Renal cortex interstitium (tissue), 15 donors: ENCODE measurements at places on chromosomes 12 and 14.

GRCh38 chr12:112506513-112507166 is 87.9 kb downstream of the PTPN11 start:
- no peak for DNase-seq

- no peak for DNase-seq
Measured at GRCh38 chr12:11568155-11568761, 81.2 kb upstream of the ETV6 start.

DNA sequence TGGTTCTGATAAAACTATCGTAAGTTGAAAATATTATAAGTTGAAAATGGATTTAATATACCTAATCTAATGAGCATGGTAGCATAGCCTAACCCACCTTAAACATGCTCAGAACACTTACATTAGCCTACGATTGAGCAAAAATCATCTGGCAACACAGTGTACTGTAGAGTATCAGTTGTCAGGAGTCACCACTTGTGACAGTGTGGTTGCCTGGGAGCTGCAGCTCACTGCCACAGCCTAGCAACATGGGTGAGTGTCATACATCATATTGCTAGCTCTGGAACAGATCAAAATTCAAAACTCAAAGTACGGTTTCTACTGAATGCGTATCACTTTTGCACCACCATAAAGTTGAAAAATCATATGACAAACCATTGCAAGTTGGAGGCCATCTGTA is 203.5 kb downstream of the ATXN7L3B start:
- DNase-seq: no peak

GRCh38 chr12:15146585-15146984 is 74.6 kb downstream of the RERG start:
- DNase-seq: no peak

DNA sequence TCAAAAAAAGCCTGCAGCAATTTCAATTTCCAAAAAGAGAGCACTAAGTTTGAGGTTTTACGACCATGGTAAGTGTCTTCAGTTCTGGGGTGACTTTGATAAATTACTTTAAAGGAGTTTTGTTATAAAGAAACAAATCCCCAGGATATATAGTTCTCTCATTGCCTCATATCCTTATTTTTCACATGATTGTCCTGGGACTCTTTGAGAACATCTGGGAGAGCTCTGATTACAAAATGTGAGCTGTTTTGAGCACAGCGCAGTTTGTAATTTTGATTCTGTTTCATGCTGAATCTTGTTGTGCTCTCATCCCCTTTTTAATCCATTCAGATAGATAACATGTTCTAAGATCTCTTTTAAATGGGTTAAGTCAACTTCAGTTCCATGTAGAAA is 67.7 kb upstream of the DCN start:
- DNase-seq: no peak

- DNase-seq: no peak
Measured at GRCh38 chr12:109725321-109726105, 11.9 kb downstream of the FAM222A start.

- no peak for DNase-seq
Measured at GRCh38 chr14:93005135-93005813, 82.3 kb downstream of the CHGA start.

- peak; percentile 30 for DNase-seq
Measured at GRCh38 chr14:103819503-103820307, 27.7 kb downstream of the PPP1R13B start.

DNA sequence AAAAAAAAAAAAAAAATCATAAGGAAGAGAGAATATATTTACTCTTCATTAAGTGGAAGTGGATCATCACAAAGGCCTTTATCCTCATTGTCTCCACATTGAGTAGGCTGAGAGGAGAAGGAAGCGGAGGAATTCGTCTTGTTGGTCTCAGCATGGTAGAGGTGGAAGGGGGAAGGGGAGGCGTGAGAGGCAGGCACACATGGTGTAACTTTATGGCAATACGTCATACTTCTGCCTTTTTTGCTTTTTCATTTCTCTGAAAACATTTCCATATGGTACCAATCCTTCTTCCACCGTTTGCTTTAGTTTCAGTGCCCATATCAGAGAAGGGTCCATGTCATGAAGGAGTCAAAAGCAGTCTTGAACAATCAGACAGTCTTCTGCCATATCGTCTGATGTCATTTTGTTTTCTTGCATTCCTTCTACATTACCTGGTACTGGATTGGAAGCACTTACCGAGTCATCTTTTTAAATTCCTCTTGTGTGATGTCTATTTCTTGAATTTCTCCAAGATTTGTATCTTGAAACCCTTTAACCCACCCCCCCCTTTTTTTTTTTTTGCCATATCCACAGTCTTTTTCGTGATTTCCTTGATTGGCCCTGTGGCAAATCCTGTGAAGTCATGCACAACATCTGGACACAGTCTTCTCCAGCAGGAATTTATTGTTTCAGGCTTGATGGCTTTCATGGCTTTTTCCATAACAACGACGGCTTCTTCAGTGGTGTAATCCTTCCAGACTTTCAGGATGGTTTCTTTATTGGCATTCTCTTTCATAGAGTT is 8.9 kb downstream of the FUT8 start:
- no peak for DNase-seq

DNA sequence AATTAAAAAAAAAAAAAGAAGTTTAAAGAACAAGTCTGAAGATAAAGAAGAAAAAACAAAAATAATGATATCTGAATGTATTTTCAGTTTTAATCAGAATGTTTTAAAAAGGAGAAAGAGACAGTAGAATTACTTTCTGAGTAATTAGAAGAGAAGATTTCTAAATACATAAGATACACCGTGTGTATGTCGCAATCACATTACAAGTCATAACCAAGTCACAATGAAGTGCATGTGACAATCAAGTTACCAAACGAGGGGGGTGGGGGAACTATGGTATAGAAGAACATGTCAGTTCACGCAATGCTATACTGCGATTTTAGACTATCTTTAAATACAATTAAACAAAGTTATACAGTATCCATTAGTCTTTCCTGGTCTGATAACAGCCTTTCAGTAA is 1464.1 kb upstream of the FLRT2 start:
- DNase-seq: no peak

DNA sequence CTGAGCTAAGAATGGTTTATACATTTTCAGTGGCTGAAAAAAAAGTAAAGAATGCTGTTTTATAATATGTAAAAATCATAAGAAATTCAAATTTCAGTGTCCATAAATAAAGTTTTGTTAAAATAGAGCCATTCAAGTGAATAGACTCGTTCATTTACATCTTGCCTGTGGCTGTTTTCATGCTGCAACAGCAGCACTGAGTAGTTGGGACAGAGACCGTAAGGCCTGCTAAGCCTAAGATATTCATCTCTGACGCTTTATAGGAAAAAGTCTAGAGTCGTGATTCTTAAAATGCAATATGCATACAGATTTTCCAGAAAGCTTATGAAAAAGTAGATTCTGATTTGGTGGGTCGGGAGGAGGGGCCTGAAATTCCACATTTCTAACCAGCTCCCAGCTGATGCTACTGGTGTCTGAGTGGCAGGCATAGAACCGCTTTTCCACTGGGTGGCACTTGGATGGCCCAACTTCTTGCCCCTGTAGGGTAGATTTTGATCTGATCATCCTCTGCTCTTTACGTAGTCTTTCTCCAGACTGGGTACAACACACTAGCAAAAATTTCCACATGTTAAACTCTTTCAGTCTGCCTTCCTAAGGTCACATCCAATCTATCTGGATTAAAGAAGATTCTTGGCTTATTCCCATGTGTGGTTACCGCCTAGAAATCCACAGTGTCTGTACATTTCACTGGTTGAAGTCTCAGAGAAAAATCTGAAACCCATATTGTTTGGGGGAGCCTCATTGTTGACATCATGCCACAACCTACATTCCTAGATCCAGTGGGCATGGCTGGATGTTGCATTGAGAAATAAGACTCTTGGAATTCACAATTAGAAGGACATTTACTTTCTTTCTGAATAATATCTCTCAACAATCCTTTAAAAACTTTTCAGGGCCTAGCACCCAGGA is 151.2 kb downstream of the C12orf75 start:
- DNase-seq: no peak

DNA sequence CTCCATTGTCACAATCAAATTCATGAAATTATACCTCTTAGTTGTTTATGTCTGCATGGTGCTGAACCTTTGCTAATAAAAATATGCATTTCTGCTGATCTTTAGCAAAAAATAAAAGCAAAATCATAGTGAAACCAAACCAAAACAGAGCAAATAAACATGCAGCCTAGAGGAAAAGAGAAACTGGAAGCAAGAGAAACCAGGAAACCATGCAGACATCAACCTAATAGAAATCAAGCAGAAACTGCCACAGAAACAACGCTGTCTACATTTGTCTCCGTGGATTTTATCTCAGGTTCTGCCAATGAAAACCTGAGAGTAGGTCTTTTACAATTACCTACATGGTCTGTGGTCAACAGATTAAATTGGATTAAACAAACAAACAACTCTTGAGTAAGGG is 173.7 kb downstream of the SYT10 start:
- no peak for DNase-seq

DNA sequence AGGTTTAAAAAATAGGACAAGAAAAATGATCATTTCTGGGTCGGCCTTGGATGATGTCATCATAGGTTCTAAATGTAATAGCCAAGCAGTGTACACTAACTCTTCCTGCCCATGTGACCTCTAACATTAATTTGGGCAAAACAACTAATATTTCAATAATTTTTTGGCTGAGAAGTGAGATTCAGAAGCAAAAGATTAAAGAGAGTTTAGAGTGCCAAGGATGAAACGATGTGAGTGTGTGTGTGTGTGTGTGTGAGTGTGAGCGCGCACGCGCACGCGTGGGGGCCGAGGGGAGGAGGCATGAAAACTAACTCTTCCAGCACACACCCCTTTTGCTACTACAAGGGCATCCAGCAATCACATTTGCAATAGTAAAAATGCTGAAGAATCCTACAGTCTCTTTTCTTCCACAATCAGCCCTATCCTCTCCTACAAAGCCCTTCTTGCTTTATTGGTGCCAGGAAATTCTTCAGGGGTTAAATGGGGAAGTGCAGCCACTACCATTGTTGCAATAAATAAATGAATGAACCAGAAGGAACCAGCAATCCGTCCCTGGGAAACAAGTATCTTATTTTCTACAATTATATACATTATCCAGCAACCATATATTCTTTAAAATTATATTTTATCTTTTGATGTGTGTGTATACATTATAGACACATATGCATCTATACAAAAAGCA is 52.9 kb downstream of the PEBP1 start:
- DNase-seq: no peak

- DNase-seq: no peak
Measured at GRCh38 chr12:65673732-65674131, 150.6 kb upstream of the HMGA2 start.

DNA sequence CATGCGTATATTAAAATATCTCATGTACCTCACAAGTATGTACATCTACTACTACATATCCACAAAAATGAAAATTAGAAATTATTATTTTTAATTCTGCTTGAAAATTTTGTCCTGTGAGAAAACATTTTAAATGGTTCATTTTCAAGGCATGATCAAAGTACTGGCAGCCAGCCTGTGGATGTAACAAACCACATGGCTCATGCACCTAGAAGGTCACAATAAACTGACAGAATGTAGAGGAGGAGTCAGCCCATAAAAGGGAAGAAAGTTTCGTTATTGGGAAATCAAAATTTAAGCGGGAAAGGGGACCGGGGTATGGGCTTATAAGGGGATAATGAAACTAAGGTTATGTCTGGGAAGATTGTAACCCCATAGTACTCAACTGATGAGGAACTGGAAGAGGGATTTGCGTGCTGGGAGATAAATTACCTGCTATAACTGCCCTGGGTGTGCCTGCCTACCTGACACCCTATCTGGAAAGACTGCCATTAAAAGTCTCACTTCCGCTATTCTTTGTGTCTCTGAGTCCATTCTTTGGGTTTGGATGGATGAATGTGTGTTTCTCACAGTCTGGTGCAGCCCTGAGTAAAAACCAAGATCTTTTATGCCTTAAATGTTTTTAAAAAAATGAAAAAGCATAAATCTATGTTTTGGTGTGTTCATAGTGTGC is 62.2 kb upstream of the PCED1B start:
- no peak for DNase-seq

- no peak for DNase-seq
Measured at GRCh38 chr14:105201156-105201924, 20.2 kb upstream of the NUDT14 start.

DNA sequence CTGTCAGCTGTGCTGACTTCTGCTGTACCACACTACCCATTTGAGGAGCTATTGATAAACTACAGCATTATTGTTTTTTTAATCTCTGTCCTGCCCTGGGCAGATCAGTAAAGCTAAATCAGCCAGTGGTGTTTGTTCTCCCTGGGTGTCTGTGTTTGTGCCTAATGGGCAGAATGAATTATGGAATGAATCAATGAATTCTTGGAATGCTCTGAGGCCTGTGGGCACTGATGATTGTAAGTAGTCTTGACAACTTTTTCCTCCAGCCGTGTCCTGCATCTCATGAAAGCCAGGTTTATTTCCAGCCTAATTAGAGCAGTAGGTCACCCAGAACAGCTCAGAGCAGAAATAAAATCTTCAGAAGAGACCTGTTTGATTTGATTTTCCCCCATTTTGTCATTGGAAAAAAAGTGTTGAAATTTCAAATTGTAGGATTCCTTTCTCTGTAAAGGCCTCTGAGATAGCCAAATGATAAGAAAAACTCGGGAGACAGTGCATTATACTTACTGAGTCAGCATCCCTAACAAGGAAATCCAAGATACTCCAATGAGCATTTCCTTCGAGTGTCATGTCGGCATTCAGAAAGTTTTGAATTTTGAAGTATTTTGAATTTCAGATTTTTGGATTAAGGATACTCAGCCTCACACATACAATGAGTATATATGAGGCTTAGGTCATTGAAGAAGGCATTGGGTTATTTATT is 19.4 kb upstream of the EVL start:
- DNase-seq: no peak

DNA sequence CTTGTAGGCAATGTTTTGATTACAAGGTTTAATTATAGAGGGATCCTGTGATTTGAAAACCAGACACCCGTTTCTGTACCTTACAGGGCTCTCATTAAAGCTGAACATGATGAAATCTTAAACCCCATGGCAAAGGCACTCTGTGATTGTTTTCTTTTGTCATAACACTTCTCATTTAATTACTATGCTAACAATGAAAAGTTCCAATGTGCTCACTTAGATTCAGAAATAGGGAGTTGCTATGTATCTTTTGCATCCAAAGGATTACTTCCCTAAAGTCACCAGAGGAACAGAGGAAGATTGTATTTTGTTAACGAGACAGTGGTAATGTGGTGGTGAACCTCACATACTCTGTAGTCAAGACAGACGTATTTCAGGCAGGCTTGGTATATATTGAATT is 81.5 kb upstream of the MYF6 start:
- no peak for DNase-seq

DNA sequence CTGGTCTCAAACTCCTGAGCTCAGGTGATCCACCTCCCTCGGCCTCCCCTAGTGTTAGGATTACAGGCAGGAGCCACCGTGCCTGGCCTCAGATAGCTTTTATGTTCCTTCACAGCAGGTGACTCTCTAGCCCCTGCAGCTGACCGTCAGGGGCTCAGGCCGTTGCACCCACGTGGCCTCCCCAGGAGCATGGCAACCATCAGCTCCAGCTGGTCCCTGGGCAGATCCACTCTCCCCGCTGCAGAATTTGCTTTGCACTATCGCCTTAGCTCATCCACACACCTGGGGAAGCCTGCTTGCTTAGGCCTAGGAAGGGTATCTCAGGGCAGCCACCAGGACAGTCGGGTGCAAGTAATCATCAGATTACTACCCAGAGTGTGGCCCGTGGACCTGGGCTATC is 62.6 kb downstream of the TSPAN9 start:
- DNase-seq: no peak
